Brain microvascular endothelial cell (primary cell): ENCODE measurements at places on chromosomes 3 and 15.

DNA sequence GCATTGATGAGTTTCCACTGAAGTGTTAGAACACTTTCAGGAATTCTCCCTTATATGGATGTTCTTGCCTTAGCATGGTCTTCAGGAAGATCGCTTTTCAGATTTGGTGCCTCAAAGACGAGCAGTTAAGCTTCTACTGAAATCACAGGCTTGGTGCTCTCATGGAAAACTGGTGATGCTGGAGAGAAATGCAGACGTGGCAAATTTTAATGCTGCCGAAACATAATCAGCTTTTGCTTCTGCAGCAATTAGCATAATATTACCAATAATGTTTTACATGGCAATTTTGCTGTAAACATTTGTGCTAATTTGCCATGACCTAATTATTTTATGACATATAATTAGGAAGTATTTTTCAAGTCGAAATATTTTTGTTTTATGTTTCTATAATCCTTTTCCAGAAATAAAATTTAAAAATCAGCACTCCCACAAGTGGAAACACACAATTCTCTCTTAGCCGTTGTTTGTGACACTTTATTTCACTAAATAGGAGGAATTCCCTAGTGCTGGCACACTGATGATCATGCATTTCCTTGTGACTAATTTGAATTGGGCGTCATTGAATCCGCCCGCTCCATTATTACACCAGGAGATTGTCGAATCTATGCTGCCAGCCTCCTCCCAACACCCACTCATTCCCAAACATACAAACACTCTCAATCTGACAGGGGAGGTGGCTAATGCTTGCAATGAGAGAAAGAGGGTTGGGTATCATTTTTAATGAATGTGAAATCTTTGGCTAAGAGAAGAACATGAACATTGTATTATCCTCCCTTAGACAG lies 506.8 kb upstream of the PPP2R3A start:
- no peak for DNase-seq

DNA sequence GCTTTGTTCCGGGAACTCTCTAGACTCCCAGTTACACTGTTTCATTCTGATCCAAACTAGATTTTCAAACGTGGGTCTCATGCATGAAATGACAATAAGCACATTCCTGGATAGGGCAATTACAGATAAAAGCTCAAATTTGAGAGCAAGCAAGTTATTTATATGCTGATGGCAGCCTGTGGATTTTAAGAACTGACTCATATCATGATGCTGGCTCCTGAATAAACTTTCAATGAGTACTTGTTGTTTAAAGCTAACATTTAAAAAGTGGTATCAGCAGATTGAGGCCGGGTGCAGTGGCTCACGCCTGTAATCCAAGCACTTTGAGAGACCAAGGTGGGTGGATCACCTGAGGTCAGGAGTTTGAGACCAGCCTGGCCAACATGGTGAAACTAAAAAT lies 66.6 kb downstream of the LEO1 start:
- DNase-seq: no peak

DNA sequence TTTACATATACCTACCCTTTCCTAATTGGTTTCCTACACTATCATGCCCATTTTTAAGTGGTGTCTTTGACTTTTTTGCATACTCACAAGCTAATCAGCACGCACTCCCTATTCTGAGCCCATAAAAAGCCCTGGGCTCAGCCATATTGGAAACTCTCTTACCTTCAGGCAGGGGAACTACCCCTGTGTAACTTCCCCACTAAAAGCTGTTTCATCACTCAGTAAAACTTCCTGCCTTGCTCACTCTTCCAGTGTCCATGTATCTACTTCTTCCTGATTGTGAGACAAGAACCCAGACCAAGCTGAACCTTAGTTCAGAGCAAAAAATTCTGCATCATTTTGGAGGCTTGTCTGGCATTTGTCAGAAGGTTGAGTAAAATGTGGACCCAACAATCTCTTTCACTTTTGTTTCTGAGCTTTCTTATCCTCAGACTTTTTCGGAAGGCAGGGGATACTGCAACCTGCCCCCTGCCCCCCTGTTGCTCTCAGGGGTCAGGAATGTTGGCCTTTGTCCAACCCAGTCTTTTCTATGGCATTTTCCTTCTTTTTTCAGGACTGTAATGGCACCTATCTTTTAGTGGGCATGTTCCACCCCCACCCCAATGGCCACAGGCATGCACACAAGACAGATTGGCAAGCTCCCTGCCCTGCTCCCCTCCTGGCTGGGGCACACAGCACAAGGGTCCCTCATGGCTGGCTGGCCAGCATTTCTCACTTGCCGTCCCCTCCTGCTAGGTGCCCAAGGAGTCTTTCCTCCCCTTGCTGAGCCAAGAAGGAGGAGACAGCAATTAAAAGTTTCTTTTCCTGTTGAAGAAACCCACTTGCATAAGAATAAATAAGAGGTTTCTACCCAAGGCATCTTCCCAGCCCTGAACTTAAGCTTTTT lies 26.3 kb upstream of the TMEM45A start:
- no peak for DNase-seq

DNA sequence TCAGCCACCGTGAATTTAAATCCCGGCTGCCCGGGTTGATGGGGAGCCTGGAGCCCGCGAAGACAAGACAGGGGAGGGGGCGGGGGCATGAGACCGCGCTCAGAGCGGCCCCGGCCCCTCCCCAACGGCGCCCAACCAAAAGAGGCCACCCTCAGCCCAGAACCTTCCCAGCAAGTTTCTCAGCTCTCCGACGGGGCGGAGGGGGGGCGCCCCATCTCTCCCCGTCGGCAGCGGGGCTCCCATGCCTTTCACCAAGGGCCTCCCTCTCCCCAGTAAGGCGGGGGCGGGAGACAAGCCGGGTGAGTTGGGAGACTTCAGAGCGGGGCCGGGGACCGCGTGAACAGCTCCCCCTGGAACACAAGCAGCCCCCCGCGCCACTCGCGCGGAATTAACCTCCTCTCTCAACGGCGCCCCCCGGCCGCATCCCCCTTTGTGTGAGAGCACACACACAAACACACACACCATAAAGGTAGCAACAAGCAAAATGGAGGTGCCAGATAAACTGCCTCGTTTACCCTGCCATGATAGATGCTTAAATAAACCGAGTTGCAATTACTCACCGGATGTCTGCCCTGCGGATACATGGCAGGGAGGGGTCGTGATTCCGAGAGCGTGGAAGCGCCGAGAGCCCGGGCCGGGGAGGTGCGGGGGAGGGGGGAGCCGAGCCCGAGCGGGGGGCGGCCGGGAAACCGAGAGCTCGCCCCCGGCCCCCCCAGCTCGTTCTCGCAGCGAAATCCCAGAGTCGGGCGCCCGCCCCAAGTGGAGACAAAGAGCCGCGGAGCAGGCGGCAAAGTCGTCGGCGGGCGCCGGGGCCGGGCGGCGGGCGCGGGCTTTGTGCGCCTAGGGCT lies 1.3 kb downstream of the TLE3 start:
- peak; percentile 25 for DNase-seq

GRCh38 chr3:110180733-110181132 lies 843.4 kb upstream of the DPPA4 start:
- peak; percentile 11 for DNase-seq

GRCh38 chr3:160554980-160555379 lies 10.4 kb downstream of the KPNA4 start:
- DNase-seq: no peak

DNA sequence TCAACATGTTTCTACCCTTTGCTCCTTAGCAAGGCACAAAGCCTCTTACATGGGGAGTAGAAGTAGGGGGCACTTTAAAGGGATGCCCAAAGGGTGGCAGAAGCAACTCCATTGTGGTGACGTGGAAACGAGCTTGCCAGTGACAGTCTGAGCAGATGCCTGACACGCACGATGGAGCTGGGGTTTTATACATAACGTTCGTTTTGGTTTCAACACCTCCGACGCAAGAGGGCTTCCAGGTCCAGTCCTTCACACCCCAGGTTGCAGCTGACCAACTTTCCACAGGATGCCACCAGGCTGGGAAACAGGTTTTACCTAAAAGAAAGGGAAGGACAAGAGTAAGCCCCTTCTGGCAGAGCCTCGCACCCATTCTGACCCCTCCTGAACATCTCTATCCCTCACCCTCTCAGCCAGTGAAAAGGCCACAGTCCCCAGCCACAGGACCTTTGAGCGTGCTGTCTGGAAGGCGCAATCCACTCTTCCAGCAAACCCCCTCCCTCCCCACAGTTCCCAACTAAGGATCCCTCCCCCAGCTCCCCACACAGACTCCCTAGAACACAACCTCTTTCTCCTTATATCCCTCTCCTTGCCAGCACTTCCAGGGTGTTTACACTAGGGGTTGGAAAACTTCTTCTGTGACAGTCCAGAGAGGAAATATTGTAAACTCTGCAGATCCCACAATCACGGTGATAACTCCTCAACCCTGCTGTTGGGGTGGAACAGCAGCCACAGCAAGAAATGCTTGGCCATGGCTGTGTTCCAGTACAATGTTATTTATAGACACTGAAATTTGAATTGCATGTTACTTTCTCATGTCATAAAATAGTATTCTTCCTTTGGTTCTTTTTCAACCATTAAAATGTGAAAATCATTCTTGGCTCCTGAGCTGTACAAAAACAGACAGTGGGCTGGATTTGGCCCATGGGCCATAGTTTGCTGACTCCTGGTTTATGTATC lies 36.2 kb downstream of the FAM174B start:
- peak; percentile 25 for DNase-seq

GRCh38 chr3:63478990-63479660 lies 173.3 kb upstream of the SNTN start:
- no peak for DNase-seq

GRCh38 chr3:79056498-79056897 lies 711.3 kb downstream of the ROBO1 start:
- no peak for DNase-seq

DNA sequence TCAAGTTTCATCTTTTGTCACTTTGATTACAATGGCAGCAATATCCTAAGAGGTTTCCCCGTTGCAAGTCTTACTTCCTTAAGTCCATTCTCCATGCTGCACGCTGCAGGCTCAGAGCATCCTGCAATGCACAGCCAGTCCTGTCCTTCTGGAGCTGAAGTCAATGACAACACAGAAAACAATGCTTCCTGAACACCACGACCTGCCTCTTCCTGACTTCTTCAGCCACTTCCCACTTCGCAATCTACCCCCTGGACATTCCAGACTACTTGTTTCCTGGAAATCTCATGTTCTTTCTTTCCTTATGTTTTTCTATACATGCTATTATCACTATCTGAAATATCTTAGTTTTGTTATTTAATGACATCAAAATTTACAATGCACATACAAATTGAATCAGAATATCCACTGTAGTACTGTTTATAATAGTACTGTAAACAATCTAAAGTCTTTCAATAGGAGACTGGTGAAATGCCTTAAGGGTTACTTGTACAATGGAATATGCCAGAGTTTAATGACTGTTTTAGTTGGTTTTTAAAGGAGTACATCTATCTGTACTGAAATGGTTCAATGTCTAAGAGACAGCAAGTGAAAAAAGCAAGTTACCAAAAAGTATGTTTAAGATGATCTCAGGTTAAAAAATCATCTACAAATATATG lies 113.7 kb upstream of the PRTG start:
- no peak for DNase-seq

DNA sequence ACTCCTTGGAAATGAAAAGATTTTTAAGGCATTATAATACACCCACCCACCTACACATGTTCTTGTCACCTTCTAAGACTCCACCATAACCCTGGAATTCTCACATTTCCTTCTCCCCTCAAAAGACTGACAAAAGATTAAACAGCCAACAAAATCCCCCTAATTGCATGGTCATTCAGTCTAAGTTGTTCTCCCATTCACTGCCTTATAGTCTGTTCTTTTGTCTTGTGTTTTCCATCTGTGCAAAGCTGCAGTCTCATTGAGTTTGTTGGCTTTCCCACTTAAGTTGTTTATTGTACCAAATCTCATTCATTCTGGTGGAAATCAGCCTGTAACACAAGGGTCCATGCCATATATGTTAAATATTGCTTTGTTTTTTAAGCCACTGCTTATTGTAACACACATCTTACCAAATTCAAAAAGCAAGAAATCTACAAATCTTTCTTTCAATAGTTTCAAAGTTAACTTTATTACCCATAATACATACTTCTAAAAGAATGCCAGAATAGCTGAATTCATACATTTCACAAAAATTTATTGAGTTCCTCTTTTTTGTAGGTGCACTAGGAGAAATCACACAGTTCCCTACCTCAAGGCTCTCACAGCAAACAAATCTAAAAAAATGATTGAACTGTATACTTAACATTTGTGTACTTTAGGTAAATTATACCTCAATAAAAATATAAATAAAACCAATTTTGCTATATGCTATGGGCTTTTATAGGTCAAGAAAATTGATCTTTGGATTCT lies 2.4 kb upstream of the RCN2 start:
- DNase-seq: no peak

DNA sequence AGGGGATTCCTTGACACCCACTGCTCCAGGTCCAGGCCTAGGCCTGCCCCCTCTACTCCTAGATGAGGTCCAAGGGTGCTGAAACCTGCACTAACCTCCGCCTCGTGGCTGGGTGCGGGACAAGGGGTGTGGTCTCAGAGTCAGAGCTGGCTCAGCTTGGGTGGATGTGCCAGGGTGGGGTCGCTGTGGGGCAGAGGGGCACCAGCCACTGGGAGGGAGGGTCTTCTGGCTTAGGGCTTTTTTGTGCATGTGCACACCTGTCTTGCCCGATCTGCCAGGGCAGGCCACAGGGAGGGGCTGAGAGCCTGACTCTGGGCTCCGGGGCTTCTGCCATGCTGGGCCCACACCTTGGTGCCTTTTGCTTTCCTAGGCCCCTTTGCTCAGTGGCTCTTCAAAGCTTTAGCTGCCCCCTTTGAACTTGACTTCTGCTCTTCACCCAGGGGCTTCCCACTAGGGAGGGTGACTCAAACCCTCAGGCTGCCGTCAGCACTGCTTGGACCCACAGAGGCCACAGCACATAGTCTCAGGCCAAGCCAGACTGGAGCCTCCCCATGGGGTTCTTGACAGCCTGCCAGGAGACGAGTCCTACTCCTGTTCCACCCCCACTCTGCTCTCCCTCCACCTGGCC lies 73.0 kb downstream of the KLF13 start:
- peak; percentile 56 for DNase-seq

DNA sequence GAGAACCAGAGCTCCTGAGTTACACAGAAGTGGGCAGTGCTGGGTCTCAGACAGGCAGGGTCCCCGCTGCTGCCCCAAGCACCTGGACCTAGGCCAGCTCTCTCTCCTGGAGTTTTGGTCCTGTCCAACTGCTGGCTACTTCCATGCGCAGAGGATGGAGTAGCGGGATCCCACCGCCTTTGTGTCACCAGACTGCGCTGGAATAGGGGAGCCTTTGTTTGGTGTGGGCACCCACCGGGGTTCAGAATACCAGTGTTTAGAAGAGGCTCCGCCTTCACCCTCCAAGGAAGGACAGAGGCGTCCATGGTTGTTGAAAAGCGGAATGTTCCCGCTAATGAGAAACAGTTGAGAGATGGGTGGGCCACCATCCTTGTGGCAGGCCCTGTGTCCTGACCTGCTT lies 154.4 kb downstream of the DNAJB8 start:
- DNase-seq: no peak

- DNase-seq: no peak
Observed at GRCh38 chr15:77706482-77707244, 74.0 kb upstream of the LINGO1 start.

DNA sequence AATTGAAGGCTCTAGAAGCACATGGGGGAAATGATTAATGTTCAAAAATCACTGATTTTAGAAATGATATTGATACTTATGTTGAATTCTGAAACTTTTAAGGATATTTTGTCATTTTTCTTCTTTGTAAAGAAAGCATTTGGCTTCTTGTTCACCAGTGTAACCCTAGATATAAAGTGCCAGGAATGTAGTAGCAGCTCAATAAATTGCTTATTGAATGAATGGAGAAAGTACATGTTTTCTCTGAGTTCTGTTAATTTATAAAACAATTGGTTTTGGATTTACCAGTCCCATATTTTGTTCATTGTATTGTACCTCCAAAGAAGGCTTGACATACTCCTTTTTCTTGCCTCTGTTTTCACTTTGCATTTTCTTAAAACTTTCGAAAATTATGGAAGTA lies 2.4 kb downstream of the PLCL2 start:
- DNase-seq: no peak

GRCh38 chr3:129577366-129577765 lies 29.1 kb downstream of the PLXND1 start:
- no peak for DNase-seq
